ENCODE measurements at places on chromosomes 7 and 10.

DNA sequence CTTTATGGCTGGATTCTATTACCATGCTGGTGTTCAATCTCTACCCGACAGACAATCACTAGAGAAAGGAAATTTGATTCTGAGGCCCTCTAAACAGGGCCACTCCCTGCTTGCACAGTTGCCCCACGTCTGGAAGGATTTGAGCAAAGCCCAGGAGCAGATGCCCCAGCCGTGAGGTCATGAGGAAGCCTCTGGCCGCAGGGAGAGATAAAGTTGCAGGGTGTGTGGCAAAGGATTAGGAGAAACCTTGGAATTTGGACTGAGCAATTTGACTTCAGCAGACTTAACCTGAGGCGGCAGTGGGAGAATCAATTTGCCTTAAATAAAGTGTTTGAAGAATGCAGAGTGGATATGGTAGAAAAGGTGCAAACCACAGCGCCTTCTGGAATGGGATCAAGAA, 40.2 kb upstream of the KLF6 start:
- DNase-seq: no peak

GRCh38 chr10:110138197-110138812, 69.1 kb upstream of the MXI1 start:
- peak; percentile 20 for DNase-seq

GRCh38 chr7:41979834-41980307, 257.1 kb downstream of the GLI3 start:
- no peak for DNase-seq

DNA sequence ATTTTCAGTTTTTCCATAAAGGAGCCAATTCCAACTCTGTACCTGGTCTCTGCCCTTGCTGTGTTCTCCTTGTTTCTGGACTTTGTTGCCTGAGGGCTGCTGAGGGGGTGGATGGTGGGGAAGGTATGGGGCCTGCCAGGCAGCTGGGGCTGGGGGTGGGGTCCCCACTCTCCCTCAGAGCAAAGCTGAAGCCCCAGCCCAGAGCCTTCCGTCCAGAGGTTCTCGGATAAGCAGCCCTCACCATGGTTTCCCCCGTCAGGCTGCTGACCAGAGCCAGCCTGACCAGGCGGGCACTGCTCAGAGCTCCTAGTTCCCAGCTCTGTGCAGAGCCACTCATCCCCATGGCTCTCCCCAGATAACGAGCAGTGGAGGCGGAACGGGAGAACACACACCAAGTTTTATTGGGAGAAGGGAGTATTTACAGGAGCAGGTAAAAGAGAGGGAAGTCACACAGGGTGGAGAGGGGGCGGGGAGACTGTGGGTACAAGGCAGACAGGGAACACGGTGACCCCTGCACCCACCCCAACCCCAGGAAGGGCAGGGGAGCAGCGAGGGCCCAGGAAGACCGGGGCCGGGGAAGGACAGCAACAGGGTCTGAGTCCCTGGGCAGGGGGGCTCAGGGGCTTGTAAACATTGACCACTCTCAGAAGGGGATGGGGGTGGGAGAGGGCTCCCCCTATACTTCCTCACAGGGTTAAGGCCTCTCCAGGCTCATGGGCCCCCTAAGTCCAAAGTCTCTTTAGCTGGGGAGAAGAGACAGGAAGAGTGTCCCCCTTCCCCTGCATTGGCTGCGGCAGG, 5.8 kb downstream of the GNB2 start:
- no peak for DNase-seq

DNA sequence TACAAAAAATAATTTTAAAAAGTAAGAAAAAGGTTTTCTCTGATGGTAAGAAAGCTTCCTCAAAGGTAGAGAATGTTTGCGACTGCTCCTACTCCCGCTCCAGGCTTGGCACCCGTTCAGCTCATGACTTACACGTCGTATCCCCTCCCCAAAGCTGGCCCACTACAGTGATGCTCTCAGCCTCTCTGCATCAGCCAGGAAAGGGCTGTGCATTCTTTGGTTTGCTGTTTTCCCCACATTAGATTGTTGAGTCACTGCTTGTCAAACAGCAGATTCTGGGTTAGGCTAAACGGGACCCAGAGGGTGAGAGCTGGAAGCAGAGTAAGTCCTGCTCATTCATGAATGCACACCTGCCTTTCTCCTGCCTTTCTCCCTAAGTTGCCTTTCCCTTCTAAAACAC, 54.7 kb upstream of the NMT2 start:
- DNase-seq: no peak

- no peak for DNase-seq
Measured at GRCh38 chr10:21677551-21677950, 143.5 kb downstream of the MLLT10 start.
